CD4-positive, alpha-beta T cell treated with Interleukin-1 beta for 1 hour (primary cell): ENCODE measurements at places on chromosomes 4 and X.

DNA sequence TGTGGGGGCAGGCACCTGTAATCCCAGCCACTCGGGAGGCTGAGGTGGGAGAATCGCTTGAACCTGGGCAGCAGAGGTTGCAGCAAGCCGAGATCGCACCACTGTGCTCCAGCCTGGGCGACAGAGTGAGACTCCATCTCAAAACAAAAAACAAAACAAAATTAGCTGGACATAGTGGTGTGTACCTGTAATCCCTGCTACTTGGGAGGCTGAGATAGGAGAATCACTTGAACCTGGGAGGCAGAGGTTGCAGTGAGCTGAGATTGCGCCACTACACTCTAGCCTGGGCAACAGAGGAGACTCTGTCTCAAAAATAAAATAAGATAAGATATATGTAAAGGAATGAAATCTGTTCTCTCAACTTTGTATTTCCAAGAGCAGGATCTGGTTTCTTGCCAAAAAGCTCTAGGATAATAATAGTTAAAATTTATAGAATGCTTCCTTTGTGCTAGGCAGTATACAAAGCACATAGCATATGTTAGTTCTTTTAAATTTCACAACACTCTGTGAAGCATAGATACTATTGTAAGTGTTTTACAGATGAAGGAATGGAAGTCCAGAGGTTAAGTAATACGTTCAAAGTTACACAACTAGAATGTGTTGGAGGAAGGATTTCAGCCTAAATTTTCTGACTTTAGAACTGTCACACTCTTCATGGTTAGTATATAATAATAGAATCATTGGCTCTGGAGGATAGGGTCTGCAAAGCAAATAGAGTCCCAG, 10.3 kb downstream of the MRPL1 start:
- DNase-seq = no peak

DNA sequence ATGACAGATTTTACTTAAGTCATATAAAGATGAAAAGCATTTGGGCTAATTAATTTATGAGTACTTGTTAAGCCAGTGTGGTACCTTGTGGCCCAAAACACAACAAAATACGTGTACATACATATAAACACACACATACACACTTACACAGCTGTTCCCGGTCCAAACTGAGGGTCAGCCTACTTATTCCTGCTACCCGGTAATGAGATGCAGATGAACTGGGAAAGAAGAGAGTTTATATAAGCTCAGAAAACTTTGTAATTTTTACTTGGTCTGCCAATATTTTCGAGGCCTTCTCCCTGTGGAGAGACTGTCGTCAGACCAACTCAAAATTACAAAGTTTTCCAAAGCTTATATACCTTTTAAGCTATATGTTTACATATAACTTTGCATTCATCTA, 25.8 kb upstream of the PBDC1 start:
- no peak for DNase-seq

- no peak for DNase-seq
These were observed 30.7 kb downstream of the SLC4A4 start for GRCh38 chr4:71369536-71369935.

- DNase-seq = no peak
These were observed 10.3 kb downstream of the CPZ start for GRCh38 chr4:8602686-8603430.

- no peak for DNase-seq
These were observed 475.0 kb downstream of the GABRG1 start for GRCh38 chr4:45648846-45649245.

DNA sequence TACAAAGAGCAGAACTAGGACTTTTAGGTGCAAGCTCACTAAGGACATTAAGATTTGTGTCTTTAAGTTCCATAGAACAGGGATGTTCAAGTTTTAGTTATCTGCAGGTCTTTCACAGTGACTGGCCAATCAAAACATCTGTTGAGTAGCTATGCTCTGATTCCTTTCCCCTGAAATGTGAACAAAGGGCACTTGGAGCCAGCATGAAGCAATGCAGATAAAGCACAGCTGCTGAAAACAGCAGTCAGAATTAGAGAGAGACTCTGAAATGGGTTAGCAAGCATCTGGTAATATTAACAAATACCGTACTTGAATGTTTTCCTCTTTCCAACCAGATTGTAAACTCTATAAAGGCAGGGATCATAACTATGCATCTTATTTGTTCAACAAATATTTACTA, 276.9 kb downstream of the RAB28 start:
- DNase-seq = no peak

DNA sequence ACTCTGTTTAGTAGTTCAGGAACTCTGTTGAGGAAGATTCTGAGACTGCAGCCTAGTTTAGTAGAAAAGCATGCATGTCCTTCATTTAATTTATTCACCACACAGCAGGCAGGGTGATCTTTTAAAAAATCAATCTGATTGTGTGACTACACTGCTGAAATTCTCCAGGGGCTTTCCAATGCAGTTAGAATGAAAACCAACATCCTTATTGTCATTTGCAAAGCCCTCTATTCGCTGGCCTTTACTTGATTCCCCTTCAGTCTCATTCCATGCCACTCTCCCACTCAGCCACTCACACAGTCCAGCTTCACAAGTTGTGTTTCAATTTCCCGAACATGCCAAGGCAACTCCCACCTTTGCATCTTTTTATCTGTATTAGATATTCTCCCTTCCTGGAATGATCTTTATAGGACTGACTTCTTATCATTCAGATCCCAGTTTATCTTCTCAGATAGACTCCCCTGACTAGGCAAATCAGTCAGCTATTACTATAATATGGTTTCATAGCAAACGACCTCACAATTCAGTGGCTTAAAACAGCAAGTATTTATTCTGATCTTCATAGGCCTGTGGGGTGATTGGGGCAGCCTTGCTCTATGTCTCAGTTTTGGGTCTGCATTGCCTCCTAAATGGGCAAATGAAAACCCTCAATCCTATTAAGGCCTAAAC, 21.3 kb upstream of the FTHL17 start:
- DNase-seq = no peak

GRCh38 chrX:104852241-104852640, 286.2 kb downstream of the IL1RAPL2 start:
- DNase-seq = no peak

- no peak for DNase-seq
These were observed 67.0 kb downstream of the FGF16 start for GRCh38 chrX:77514177-77514576.

DNA sequence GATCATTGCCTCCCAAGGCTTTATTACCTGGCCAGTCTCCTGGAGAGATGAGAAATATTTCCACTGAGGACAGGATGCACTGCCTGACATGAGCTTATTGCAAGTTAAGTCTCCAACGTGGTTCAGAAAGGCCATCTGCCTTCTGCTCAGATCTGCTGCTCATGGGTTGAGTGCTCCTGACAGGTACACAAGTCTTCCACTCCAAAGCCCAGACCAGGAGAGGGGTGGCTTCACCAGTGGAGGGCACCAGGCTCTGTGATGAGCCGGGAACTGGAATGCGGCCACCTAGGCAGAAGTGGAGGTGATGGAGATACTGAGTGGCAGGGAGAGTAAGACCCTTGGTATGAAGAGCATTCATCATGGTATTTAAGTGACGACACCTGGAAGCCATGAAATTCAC, 79.5 kb upstream of the IRF2 start:
- DNase-seq = no peak

DNA sequence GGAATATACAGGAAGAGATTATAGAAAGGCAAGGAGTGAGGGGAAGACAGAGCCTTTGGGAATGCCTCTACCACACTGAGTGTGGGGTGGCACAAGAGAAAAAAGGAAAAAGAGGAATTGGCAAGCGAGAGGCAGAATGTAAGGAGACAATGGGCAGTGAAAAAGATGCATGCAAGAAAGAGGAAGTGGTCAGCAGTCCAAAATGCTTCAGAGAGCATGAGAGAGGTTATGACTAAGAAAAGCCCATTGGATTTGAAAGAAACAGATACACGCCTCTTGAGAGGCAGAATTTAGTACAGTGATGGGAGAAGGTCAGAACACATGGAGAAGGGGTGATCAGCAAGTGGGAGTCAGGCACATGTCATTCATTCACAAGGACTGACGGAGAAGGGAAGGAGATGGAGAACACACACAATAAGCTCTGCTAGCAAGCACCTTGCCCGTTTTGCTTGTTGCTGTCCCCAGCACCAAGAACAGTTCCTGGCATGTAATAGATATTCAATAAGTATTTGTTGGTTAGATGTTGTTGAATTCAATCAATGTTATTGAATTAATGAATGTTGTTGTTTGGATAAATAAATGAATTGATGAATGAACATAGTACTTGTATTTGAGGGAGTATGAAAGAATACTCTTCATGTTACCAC, 6.3 kb downstream of the DCHS2 start:
- no peak for DNase-seq

DNA sequence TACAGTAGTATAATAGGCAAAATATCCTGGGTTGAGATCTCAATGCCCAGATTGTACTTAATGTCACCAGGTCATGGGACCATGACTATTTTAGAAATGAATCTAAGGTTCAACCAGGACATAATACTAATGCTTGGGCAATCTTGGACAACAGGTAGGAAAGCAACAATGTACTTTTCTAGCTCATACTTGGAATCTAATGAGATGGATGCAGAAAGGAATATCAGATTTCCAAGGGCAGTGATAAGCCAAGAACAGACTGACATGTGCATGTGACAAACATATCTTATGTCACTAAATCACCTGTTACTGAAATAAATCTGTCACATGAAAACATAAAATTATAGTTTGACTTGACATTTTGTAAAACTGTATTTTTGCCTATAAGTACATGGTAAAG, 51.1 kb downstream of the RPS6KA3 start:
- DNase-seq = no peak

DNA sequence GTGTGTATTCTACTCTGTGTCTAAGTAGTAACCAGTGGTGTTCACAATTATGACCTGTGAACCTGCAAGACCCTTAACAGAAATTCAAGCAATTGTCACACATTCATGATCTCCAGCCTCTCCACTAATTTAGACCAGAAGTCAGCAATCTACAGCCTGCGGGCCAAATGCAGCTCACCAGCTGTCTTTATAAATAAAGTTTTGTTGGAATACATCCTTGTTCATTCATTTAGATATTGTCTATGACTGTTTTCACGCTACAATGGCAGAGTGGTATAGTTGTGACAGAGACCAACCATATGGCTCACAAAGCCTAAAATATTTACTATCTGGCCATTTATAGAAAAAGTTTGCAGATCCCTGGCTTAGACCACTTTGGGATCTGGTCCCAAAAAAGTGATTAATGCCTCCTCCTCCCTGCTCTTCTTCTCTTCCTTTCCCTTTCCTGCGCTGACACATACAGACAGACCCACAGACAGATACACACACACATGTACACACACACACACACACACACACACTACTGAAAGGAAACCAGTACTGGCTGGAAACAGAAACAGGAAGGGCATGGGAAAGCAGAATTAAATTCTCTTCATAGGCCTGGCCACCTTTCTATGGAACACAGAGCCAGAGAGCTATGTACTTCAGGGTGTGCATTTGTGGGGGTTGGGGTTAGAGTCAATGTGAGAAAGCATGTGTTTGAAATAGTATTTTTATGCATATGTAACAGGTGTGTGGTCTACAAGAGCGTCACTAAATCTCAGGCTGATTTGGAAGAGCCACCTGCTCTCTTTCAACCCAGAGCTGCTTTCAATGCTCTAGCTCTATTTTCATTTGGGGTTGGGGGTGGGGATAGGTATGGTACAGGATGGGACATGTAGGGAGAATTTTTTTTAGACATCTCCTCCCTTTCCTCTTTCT, 49.7 kb upstream of the TMEM164 start:
- DNase-seq = no peak

DNA sequence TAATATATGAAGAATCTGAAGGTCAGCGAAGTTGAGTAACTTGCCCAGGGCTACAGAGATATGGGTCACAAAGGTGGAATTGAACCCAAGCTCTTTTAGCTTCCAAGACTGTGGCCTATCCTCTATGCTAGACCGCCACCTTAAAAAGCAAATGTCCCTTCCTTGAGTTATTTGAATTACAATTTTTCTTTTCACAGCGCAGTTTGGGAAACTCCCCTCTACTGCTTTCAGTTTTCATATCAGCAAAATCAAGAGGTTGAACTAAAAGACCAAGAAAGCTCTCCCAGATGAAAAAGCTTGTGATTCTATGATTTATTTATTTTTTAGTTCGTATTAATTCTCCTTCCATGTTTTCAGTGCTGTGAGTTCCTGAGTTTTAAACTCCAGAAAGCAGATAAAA, 174.5 kb upstream of the C1QTNF7 start:
- DNase-seq = no peak
